ENCODE measurements at places on chromosomes 6 and 20.

GRCh38 chr6:15387118-15387517 is 141.2 kb downstream of the JARID2 start:
- DNase-seq = no peak

DNA sequence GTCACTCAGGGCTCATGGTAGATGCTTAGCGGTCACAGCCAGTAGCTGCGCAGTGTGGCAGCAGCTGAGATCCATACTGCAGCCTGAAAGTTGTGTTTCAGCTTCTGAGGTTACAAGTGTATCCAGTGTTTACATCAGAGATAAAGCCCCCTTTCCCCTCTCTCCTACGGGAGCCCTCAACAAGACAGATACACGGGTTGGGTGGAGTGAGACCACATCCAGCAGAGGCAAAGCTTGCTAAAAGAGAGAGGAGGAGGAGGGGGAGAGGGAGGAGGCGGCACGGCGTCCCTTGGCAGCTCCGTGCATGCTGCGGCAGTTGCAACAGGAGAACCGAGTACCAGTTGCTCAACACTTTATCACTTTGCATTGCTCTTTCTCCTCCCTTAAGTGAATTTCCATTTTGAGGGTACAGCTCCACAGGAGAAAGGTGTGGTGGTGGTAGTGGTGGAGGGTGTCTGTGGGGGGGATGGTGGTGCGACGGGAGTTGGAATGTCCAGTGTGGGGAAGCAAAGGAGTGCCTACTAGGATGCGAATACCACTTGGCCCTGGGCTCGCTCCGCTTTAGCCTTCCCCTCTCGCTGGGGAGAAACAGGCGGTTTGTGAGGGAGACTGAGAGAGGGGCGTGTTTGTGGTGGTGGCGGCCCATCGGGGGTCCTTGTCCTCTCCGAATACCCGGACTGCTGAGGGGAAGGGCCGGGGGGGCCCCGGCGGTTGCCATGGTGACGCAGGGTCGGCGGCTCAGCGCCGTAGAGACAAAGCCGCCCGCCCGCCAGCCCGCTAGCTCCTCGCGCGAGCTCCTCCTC is 405 bp upstream of the RNF182 start:
- no peak for DNase-seq

DNA sequence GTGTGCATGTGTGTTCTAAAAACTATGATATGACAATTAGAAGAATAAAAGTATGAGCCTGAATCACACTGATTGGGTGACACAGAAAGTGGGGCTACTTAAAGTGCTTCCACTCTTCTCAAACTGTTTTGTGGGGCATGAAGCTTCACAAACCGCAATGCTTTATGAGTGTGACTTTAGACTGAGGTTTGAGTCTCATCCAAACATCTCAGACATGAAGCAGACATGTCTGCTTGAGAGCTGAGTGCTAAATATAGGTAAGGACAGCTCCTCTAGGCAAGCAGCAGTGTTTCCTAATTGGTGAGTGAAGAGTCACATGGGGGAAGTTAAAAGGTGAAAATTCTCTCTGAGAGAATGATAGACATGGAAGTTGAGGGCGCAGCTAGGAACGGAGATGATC is 726.9 kb upstream of the CITED2 start:
- DNase-seq = no peak

GRCh38 chr6:116253505-116254296 is at the start of gene TSPYL4:
Gene TSPYL4, minus strand, starts transcription at chr6:116254075. Its CDS starts 67 bp downstream, at chr6:116254008.
- peak; percentile 95 for DNase-seq

- no peak for DNase-seq
These were observed 74.1 kb downstream of the BMP7 start for GRCh38 chr20:57192311-57192710.

DNA sequence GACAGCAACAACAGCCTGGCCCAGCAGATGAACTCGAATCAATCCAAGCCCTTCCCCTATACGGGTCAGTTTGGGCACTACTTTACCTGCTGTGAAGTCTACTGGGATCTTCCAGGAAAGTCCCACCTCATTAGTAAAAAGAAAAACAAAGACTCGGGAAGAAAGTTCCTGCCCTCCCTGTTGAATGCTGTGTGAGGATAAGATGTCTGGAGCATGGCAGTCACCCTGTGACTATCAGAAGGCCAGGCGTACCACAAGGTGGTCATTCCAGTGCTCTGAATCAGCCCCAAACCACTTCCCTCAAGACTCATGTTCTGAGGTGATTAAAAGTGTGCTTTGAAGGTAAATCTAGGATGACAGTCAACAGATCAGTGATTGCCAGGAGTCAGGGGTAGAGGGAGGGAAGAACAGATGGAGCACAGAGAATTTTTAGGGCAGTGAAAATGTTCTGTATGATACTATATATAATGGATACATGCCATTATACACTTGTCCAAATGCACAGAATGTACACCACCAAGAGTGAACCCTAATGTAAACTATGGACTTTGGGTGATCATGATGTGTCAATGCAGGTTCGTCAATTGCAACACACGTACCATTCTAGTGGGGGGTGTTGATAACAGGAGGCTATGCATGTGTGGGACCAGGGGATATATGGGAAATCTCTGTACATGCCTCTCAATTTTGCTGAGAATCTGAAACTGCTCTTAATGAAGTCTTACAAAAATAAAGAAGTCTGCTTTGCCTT is 14.7 kb downstream of the FKBP1A start:
- no peak for DNase-seq

DNA sequence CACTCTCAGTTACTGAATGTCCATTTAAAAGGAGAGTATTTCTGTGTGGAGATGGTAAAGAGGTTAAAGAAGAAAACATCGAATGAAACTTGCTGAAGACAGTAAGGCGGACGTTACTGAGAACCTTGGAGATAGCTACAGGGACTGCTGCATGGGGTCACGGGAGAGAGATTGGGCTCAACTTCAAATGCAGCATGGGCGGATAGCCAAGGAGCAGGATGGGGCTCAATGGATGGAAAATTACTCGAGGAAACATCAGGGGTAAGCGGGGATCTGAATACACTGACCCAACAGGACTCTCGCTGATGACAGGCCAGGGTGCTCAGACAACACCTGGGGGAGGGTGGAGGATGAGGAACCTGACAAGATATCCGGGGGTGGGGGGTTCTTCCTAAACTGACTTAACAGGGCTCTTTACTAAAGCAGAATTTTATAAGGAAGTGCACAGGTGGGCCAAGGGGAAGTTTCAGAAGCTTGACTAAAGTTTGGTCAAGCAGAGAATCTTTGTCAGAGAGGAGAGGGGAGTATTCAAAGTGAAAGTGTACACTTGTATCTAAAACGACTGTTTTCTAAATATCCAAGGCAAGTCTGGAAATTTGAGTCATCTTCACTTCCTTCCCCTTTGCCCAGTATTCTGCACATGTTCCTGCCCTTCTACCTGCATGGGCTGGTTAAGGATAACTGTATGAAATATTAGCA is 22.8 kb downstream of the ECT2L start:
- DNase-seq = peak; percentile 7

GRCh38 chr20:37349517-37350491 is 3.9 kb downstream of the SRC start:
- DNase-seq = no peak

GRCh38 chr6:84882768-84883766 is 118.7 kb upstream of the TBX18 start:
- DNase-seq = no peak

DNA sequence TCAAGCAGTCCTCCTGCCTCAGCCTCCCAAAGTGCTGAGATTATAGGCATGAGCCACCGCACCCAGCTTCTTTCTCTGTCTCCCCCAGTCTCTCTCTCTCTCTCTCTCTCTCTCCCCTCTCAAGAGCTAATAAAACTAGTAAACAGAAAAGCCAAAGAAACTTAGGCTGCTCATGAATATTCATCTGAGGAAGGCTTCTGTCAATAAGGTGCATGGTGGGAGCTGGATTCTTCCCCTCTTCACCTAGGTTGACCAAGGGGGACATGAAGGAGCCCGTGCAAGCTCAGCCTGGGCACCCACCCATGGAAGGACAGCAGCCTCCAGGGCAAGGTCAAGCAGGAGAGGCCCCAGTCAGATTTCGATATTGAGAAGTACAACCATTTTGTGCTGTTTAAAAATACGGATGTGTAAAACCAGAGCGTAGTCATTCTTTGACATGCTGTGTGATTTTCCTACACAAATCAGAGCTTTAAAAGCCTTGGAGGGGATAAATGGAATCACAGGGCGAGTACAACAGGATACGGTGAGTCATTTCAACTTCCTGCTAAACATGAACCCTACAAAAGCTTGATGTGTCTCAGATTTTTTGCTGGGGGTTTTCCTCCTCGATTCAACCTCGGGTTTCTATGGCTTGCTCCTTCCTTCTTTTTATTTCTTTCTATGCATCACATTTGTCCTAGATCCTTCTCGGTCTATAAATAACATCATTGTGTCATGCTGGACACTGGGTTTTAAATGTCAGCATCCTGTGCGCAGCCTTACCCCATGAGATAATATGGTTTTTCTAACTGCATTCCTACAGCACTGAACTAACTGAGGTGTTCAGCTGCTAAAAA is 368.9 kb upstream of the JARID2 start:
- no peak for DNase-seq

GRCh38 chr6:123467392-123467791 is 169.4 kb downstream of the TRDN start:
- DNase-seq = no peak

GRCh38 chr6:75466636-75467035 is 27.0 kb downstream of the FILIP1 start:
- no peak for DNase-seq

DNA sequence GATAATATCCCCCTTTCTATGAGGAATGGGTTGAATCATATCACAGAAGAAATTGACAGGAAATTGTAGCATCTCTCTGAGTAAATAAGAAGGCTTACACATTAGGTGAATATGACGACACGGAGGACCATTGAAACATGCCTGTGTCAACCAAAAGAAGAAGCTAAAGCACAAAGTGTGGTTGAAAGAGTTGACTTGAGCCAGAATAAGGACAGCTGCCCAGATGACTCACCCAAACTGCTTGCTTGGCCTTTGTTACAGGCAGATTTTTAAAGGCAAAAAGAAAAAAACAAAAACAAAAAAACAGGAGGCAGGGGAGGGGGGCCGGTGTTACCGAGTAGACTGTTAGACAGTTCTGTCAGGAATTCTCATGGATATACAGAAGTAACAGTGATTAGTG is 129.8 kb upstream of the EDN1 start:
- DNase-seq = no peak

GRCh38 chr6:130961148-130961547 is 101.9 kb downstream of the EPB41L2 start:
- DNase-seq = no peak

DNA sequence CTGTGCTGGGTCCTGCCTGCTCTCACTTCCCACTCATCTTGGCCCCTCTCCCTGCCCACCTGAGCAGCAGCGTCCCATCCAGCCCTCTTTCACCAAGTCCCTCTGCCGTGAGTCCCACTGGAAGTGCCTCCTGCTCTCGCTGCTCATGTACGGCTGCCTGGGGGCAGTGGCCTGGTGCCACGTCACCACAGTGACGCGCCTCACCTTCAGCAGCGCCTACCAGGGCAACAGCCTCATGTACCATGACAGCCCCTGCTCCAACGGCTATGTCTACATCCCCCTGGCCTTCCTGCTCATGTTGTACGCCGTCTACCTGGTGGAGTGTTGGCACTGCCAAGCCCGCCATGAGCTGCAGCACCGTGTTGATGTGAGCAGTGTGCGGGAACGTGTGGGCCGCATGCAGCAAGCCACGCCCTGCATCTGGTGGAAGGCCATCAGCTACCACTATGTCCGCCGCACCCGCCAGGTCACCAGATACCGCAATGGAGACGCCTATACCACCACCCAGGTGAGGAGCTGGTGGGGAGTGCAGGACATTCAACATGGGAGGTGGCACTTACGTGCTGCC is 2.8 kb downstream of the TMEM151B start:
- no peak for DNase-seq

DNA sequence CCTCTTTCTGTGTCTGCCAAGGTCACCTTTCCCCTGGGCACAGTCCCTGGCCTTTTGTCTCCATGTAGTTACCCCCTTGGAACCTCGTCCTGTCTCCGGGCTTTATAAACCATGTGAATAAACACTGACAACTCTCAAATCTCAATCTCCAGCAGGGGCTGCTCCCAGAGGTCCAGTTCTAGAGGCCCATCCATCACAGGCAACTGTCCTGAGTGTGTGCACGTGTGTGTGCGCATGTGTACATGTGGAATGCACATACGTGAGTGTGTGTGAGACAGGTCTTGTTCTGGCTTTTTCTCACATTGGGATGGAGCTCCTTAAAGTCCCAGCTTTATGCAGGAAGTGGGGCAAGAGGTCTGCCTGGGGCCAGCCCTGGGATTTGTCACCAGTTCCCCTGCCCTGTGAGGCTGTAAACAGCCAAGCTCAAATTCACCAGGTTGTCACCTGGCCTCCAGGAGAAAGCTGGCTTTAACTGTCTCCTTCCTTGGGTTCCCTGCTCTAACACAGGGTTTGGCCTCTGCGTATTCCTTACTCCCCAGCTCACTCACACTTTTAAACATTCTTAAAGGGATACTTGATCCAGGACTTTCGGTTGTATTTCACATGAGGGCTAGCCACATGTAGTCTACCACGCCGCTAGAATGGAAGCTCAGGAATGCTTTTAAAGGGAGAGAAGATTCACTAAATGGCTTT is 42.7 kb downstream of the RAMACL start:
- DNase-seq = no peak

GRCh38 chr6:19320111-19320581 is 517.0 kb upstream of the ID4 start:
- no peak for DNase-seq

All from iPS-NIHi11 (cell line).